ENCODE measurements at places on chromosomes 1 and 21. TPM values are rescaled to one million over a fixed set of nuclear protein-coding genes. Genes with fewer than 3 reads are reported as not detected.

The SPRR4 gene
- total RNA-seq: not detected

The SYCP1 gene
- total RNA-seq: not detected

The SPRR5 gene
- total RNA-seq: not detected

The EXTL2 gene
- 38.5 TPM for total RNA-seq

The KCND3 gene
- total RNA-seq: 34.1 TPM

The POU3F1 gene
- not detected for total RNA-seq

The MTX1 gene
- 9.3 TPM for total RNA-seq

The SERTAD4 gene
- total RNA-seq: 8.3 TPM
